ENCODE measurements at places on chromosomes 13 and 19. TPM values are rescaled to one million over a fixed set of nuclear protein-coding genes. Genes with fewer than 3 reads are reported as not detected.

The PNMA8B gene
- total RNA-seq = 2.2 TPM

The KCNRG gene
- 1.8 TPM for total RNA-seq

The RAP2A gene
- total RNA-seq = 20.0 TPM

The DOCK6 gene
- 20.9 TPM for total RNA-seq

DNA sequence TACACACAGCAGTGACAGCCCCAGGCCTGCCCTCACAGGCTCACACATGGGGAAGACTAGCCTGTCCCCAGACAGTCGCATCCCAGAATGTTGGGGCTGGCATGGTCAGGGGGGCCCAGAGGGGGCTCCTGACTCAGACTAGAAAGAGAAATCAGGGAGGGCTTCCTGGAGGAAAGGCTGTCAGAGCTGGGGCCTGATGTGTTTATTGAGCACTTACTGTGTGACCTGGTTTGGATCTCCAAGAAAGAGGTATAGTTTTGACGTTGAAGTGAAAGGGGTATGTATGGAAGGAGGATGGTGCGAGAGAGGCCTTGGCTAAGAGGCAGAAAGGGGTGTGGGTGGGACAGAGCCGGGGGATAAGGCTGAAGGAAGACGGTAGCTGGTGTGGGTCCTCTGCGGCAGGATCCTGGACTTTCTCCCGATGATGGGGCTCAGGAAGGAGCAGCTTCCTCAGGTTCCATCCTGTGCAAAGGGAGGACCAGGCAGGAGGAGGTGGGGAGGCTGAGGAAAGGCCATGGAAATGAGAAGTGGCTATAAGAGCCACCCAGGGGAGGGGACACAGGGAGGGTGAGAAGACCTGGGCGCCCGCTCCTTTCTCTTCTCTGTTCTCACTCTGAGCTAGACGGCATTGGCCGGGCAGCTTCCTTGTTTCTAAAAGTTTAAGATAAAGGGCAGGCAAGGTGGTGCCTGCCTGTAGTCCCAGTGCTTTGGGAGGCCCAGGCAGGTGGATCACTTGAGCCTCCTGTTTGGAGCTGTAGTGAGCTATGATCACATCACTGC lies 16.1 kb upstream of the BCL3 start:
- DNase-seq = no peak

GRCh38 chr19:55600662-55601028 lies 557 bp downstream of the ZNF524 start:
- DNase-seq = no peak

DNA sequence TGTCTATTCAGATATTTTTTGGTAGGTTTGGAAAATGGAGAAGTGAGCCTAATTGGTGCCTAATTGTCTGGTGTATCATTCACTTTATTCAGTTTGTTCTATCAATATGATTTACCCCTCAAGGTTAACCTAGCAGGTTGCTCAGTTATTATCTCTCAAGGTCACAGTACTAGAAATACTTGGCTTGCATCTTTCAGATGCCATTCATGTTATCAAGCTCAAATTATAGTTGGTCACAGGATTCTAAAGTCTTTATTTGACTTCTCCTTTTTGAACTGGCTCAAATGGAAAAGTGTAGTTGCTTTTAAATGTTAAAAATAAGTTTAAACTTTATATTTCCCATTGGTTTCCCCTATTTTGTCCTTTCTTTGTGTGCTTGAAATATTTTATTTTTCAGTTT lies 2.6 kb downstream of the KCNRG start:
- DNase-seq = no peak

DNA sequence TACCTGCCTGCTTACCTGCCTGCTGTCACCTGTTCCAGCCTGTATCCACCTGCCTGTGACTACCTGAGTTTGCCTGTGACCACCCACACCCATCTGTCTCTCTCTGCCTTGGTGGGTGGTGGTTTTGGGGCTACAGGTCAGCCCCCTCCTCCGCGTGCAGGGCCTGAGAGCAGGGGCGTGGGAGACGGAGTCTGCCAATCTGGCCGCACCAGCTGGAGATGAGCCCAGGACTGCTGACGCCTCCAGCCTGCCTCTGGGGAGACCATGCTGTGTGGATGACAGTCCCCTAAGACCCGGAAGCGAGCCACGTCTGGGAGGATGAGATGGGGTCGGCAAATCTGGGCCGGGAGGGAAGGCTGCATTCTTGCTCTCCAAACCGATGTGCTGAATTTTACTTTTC lies 15.9 kb upstream of the KCTD15 start:
- DNase-seq = no peak

DNA sequence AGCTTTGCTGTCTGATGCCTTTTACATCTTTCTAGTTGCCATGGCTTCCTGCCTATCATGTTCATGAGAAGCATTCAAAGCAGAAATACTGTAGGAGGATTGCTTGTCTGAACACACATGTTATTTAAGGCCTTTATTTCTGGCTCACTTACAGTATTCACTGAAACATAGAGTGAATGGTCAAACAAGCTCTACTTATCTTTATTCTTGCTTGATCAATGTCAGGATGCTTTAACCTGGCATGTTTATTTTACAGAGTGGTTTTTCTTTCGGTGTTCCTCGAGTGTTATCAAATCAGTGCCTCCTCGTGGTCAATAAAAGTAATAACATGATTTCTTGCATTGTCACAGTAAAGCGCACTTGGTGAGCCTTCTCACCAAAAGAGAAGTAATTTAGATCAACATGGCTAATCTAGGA lies 73.5 kb upstream of the PCDH17 start:
- no peak for DNase-seq

GRCh38 chr13:49310251-49310650 lies 62.5 kb downstream of the CDADC1 start:
- DNase-seq = no peak

DNA sequence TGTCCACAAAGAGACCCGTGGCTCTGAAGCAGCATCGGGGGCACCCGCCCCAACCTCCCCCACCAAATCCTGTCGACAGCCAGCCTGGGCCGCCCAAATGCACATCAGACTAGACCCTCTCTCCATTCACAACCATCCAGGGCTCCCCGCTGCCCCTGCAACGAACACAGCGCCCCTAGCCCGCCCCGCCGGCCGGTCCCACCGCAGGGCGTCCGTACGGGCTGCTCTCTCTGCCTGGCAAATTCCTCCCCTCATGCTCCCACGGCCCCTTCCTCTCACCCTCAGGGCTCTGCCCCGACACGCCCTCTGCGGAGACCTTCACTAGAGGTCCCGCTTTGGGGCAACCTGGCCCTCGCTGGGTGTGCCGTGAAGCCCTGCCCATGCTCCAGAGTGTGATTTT lies 7.1 kb downstream of the TCF3 start:
- DNase-seq = no peak

DNA sequence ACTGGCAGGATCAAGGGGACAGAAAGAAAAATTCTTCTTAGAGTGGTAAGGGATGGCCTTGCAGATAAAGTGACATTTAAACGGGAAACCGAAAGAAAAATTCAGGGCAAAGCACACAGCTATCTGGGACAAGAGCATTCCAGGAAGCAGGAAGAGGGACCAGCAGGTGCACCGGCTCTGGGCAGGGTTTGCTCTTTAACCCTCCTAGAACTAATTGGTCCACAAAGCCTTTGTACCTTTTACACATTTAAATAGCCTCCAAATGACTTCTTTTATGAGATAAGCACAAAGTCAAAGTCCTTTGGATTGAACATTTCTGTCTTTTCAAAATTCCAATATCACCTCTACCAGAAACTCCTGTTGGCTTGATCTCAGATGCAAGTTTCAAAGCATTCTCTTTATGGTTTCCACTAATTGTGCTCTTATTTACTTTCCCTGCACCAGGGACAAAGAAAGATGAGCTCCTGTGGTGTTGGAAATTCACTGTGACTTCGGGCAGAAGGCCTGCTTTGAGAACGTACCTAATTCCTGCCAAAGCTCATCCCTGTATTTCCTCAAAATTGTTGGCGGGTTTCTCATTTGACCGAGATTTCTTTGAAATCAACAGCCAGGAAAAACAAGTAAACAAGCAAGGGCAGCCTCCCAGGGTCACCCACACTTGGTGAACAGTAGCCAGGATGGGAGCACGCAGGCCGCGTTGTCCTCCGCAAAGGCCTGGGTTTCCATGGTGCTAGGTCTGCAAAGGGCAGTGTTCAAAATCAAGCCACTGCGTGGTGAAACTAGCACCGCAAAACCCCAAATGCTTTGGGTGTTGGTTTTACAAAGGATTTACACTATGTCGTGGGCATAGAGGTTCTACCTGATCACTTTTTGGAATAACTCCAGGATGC lies 98.6 kb downstream of the IRS2 start:
- DNase-seq = no peak

- DNase-seq = no peak
These were observed 172.4 kb downstream of the VWA8 start for GRCh38 chr13:41788552-41788951.

DNA sequence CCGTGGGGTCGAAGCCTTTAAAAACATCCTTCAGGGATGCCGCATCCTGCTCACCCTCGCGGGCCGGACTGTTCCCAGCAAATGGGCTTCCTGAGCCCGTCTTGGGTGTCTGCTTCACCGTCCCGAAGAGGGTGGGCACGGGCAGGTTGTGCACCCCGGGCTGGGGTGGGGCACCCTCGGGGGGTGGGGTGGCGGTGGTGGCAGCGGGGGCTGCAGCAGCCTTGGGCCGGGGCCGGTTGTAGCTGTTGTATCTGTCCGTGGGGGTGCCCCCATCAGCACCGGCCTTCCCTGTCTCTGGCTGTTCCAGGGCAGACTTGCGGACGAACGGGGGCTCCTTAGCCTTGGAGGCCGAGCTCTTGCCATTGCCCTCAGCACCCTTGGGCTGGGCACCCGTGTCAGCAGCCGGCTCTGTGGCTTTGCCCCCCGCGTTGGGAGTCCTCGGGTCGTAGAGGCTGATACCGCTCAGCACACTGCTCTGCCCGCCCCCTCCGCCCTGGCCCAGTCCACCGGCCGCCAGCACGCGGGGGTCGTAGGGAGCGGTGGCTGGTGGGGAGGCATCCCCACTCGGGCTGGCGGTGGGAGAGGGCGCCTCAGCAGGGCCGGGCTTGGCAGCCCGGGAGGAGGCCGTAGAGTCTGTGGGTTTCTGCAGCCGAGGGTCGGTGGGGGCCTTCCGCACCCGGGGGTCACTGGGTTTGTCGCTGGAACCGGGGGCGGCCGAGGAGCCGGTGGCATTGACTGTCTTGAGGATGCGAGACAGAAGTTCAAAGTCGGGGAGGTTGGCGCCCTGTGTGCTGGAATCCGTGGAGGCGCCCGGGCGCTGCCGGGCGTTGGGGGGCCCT lies 18.2 kb upstream of the TMEM160 start:
- DNase-seq = no peak

GRCh38 chr13:29481603-29482002 lies 113.9 kb downstream of the SLC7A1 start:
- DNase-seq = no peak

GRCh38 chr19:10191347-10191746 lies 3.4 kb downstream of the DNMT1 start:
- DNase-seq = peak; percentile 35

DNA sequence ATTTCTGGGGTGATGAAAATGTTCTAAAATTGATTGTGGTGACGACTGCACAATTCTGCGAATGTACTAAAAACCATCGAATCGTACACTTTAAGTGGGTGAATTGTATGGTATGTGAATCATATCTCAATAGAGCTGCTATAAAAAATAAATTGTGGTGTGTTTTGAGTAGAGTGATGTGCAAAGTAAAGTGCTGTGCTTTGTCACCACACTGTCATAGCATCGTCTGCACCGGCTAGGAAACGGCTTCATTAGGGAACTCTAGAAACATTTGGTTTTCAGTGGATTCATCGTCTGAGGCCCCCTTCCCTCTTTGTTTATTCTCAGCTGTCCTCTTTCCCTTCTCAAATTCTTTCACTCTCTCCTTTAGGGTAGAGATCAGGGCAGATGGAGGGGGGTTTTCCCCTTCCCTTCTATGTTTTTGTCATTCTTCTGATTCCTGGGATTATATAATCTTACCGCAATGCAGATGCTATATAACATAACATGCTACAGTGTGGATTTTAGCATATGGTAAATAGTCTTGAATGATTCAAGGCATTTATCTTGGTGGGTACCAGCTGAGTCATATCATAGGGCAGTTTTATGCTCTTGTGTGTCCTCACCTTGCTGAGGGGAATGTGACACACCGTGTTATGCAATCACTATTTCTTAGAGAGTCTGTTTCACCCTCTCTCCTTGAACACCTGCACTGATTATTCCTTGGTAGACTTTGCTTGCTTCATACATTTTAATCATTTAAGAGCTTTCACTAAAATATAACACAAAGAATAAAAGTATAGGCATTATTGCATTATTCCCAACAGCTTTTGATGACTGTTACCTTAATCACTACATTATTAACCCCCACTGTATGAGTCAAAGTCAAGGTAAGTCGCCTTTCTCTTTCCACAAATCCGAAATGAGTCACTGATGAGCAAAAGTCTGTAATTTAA lies 239.4 kb downstream of the DCLK1 start:
- DNase-seq = no peak

GRCh38 chr13:27425918-27426630 lies 1.7 kb downstream of the GTF3A start:
- peak; percentile 77 for DNase-seq

GRCh38 chr13:110610955-110611595 lies 4.3 kb upstream of the NAXD start:
- no peak for DNase-seq

DNA sequence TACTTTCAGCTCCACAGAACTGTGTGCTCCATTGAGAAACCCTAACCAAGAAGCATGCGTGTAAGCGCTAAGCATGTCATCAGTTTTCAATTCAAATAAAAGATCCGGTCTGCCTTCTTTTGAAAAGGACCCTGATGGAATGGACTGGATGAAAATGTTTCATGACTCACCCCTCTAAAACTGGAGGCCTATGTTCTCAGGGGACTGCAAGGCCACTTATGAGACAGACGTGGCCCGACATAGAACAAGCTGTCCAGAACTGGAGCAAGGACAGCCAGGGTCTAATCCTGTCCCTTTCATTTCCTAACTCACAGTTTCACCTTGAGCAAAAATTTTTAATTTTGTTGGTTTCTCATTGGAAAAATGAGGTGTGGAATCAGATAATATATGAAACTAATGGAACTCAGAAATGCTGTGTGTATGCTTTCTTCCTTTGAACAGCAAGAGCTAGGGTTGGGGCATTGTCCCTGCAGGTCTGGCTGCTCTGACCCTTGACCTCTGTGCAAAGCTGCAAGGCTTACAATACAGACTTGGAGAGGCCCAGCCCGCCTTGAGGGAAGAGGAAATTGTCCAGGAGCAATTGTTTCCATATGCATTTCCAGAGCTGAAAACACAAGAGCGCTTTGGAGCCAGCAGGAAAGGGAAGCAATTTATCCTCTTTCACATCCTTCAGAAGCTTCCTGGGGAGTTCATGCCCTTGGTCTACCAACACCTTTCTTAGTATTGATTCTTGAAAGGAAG lies 553.4 kb upstream of the KLF12 start:
- no peak for DNase-seq

All from breast epithelium (tissue), 4 donors.